M059J (cell line): ENCODE measurements at places on chromosomes 7 and 10.

DNA sequence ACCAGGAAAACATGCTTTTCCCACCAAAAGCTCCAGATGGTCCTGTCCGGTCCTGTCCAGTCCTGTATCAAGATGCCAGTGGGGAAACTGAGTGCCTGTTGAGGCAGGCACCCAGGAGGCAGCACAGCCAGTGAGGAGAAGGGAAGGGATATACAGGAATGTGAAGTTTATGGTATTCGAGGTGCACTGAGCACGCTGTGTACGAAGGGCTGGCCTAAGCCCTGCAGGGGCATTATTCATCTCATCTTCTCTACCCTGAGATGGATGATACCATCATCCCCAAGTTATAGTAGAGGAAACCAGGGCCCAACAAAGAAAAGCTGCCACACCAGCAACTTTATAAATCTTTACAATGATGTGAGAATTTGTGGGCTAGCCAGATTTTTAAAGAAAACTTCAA is 23.4 kb upstream of the FXYD4 start:
- DNase-seq, result no peak

DNA sequence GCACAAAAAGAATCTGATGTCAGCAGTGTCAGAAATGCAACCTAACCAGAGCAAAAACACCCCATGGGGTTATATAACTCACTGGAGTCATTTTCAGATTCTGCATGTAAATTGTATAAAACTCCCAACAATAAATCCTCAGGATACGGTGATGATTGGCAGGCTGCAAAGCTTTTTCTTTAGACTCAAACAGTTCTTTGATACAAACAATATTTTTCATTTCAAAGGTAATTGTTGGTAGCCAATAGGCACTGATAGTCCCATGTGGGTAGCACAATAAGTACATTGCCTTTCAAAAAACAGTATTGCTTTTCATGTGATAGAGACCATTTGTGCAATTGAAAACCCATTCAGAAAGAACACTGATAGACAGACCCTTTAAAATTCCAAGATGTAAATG is 98.0 kb downstream of the TMEM26 start:
- DNase-seq, result no peak

DNA sequence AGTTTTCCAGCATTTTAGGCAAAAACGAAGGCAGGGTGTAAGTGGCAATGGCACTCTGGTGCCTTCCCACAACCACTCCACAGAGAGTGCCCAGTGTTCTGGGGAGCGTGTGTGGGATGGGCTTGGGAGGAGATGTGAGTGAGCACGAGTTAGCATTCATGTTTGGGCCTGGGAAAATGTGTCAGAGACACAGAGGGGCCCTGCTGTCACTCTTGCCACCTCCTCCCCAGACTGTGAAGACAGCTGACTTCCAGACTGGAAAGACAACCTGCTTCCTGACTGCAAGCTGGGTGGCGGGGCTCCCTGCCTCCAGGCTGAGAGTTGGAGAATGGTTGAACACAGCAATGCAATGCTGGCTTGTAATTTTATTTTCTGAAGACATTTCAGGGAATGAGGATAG is 454.5 kb upstream of the ZMIZ1 start:
- no peak for DNase-seq

DNA sequence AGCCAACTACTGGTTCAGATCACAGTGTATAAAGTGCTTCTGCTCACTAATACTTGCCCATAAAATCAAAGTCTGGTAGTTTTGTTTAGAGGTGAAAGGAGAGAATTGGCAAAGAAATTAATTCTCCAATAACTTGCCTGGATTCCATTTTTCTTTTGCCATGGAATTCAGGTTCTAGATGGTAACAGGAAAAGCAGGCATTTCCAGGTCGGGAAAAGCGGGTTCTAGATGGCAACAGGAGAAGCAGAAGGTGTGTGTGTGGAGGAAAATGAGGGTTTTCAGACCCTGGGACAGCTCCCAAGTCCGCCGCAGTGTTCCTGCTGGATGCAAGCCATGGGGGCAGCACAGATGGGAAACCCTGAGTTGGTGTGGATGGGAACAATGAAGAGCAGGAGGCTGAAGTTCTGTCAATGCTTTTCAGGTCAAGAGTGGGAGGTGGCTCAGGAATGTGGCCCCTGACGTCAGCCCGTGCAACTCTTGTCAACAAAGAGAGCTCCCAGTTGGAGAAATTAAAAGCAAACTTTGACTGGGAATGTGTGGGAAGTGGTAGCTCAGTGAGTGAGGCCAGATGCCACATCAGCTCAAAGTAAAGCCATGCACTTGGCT is 696.7 kb downstream of the LRMDA start:
- DNase-seq, result no peak

DNA sequence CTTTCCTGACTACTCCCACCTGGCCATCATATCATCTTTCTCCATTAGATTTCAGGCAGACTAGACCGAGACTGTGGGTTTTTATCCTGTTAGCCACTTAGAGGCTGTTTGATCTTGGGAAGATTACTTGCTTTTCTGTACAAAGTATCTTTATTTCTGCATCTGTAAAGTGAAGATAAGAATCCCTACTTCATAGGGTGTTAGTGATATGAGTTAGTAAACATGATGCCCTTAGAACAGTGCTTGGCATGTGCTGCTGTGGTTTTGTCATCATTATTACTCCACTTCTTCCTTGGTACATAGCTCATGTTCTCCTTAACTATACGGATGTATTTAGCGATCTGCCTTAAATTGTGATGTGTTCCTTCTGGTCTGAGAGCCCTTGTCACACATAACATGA is 165.2 kb downstream of the AUTS2 start:
- DNase-seq, result no peak
